Activated naive CD4-positive, alpha-beta T cell treated with Interleukin-2 at 50 U/mL for 16 hours (primary cell): ENCODE measurements at places on chromosomes 2 and 18.

DNA sequence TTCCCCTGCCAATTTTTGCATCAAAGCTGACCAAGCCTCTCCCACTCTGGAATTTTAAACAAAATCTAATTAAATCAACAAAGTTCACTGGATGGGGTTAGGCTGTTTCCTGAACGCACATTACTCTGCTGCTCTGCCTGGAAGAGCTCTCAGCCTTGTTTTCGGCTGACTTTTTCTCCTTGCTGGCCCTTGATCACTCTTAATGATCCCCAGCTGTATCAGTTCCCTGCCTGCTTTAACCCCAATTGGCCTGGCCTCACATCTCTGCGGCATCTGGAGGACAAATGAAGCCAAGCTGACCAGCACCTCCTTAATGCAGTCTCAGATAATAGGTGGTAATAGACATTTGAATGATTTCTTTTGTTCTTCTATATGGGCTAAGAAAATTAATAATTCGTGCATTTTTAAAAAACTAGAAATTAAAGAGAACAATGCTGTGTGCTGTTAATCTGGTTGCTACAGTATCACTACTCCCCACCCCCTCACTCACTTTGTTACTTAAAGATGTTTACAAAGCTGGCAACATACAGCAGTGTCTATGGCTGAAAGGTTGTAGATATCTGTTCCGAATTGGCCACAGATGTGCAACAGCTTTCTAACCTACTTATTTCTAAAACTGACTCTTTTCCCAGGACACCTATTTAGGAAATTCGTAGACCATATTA lies 415.2 kb upstream of the KCNH7 start:
- no peak for DNase-seq

DNA sequence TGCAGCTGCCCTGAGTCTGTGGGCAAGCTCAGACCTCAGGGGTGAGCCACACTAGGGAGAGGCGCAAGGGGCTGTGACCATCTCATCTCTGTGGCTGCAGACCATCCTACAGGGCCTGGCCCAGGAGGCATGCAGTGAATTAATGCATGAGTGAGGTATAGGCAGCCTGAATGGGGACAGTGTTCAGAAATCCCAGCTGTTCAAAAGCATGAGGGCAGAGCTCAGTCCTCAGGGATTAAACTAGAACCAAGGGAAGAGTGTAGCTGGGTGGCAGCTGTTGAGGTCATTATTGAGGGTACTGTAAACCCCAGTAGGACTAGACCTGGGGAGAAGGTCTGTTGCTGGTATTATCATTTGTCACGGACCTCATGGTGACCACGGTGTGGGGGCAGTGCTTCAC lies 17.0 kb downstream of the TMEM177 start:
- no peak for DNase-seq

GRCh38 chr18:80169607-80170006 lies 60.5 kb downstream of the ADNP2 start:
- DNase-seq: no peak

DNA sequence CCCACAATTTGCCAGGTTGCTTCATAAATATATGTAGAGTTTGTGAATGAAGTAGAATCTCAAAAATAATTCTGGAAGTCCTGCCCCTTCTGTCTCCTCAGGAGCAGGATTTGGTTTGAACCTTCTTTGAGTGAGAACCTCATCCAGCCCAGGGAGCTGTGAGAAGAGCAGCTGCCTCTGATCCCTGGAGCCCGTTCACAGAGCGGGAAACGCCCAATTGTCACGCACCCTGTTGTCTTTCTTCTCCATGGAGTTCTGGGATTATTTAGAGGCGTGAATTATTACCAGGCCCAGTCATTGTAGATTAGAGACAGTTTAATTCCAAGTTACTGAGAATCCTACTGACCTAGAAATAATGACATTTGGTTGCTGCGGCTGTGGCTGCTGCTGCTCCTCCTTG lies 66.1 kb downstream of the TPO start:
- DNase-seq: no peak

GRCh38 chr2:164514491-164514890 lies 106.8 kb downstream of the GRB14 start:
- DNase-seq: no peak

GRCh38 chr2:35522450-35522849 lies 833.1 kb upstream of the CRIM1 start:
- no peak for DNase-seq

GRCh38 chr18:49041435-49042245 lies 90.9 kb upstream of the SMAD7 start:
- DNase-seq: peak; percentile 38

DNA sequence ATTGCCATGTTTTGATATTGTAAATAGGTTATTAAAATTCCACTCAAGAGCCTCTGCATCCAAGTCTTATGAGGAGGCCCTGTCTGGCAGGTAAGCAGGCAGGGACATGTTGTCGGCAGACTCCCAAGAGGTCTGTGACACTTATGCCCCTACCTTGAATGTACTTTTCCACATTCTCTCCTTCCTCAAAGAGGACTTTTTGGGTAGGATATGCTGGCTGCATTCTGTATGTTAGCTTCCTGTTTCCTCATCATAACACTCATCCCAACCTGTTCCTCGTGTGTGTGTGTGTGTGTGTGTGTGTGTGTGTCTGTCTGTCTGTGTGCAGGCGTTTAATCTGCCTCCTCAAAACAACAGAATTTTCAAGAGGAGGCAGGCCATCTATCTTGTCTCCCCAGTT lies 75.3 kb downstream of the USP40 start:
- DNase-seq: no peak

- DNase-seq: no peak
Observed at GRCh38 chr2:221851531-221852045, 279.5 kb upstream of the EPHA4 start.

DNA sequence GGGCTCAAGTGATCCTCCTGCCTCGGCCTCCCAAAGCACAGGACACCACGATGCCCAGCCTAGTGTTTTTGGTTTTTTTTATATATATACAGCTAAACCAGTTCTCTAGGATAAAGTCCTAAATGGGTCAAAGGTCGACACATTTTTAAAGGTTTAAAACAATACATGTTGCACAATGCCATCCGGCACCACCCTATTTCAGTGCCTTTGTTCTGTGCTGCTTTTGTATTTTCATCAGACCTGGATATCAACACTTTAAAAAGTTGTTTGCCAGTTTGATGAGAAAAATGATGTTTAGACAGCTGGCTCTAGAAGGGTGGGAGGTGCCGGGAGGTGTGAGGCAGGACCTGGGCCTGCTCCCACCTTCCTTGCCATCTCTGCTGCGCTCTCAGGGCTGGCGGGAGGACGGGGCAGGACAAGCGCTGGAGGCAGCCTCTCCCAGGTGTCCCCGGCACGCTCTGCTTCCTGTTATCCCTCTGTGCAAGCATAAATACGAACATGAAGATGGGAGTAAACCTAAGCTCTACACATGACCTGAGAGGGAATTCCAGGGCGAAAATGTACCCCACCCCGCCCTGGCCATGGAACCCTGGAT lies 103.7 kb downstream of the HS6ST1 start:
- no peak for DNase-seq

DNA sequence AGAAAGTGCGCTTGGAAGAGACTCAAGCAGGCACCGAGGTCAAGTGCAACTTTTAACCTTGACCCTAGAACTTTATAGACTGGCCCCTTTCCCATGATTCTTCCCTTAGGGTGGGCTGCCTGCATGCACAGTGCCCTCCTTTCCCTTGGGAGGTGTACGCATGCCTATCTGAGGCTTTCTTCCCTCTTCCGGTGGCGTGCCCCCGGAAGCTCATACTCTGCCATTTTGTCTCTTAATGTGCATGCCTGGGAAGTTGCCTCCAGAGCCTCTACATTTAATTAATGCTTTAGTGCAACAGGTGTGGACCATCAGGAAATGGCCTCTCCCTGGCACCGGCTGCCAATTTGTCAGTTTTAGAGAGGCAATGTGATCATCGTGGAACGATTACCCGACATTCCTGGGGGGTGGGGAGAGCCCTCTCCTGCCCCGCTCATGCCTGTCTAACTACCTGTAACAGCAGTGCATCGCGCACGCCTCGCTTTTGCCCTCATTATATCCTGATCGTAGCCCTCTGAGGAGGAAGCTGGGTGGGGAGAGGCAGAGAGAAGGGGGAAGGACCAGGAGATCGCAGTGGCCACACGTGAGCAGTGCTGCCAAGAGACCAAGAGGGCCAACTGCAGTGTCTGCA lies 194.8 kb downstream of the TFCP2L1 start:
- no peak for DNase-seq

- DNase-seq: peak; percentile 0
Observed at GRCh38 chr2:240469239-240469636, 33.8 kb downstream of the GPC1 start.

DNA sequence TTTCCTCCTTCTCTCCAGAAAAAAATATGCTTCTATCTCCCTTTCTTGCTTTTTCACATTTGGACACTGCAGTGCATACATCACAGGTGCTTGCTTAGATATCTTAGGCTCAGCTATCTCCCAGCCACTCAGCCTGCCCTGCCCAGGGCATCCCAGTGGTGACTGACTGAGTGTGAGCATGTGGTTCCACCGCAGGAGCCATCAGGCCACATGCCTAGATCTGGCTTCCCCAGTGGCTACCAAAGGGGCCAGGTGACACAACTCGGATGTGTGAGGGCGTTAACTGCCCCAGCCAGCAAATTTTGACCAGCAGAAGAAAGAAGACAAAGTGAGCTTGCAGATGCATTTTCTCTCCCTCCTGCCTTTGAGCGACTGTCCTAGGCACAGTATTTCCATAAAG lies 25.5 kb downstream of the SP5 start:
- no peak for DNase-seq

DNA sequence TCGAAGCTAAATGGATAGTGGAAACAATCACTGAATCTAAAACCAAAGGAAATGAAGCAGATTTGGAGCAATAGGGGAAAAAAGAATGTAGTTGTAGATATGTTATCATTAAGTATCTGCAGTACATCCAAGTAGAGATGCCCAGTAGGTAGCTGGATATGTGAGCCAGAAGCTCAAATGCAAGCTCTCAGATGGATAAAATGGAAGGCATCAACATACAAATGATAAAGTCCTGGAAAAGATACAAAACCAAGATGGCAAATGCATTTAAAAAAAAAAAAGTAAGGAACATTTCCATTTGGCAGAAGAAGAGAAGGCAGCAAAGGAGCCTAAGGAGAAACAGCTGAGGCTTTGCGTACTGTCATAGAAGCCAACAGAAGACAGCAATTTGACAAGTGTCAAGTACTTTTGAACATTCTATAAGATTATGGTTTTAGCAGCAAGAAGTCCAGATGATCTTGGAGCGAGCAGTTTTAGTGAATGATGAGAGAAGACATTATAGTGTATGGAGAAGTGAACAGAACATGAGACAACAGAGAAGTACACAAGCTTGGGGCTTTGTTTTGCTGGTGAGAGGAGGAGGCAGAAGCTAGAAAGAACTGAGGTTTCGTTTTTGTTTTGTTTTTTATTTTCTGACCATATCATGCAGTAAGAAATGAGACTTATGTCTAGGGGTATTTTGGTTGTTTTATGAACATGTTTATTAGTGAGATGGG lies 18.3 kb downstream of the ROCK2 start:
- DNase-seq: no peak

DNA sequence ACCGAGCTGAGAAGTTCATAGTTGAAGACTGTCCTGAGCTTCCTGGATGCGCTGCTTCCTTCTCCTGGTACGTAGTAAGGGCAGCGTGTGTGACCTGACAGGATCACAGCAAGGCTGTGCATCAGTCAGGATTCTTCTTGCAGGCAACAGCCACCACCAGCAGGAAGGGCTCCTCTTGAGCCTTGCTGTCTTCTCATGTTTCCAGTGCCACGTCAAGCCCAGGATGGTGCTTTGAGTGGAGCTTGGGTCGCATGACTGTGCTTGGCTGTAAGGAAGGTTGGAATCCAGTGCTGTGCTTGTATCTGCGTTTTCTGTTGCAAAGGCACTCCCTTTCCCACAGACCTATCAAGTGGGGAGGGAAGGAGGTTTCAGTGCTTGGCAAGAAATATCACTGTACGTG lies 194.3 kb downstream of the LDLRAD4 start:
- no peak for DNase-seq

DNA sequence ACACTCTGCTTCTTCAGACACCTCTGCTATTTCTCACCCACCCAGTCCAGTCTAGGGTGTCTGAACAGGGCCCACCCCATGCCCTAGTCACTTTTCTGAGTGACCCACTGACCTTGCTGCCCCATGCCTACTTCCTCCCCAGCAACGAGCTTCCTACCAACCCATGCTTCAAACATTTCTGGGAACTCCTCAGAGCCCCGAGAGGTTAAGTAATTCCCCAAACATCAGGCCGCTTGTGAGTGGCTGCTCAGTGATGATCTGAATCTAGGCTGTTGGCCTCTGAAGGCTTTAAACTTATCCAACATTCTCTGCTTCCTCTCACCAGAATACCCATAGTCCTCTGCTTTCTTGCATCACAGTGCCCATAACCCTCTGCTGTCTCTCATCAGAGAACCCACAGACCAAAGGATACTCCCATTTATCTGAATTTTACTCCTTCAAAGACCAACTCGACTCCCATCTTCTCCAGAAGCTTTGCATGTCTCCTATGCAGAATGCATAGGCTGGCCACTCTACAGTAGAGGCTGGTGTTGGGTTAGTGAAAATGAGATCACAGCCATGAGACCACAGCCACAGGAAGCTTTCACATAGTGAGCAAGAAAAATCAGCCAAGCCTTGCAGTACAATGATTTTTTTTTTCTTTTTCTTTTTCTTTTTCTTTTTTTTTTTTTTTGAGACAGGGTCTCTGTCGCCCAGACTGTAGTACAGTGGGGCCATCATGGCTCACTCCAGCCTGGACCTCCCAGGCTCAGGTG lies 309.5 kb upstream of the LYPD1 start:
- no peak for DNase-seq

GRCh38 chr2:101873543-101873942 lies 118.2 kb upstream of the IL1R2 start:
- DNase-seq: no peak

GRCh38 chr2:202491514-202491913 lies 115.4 kb downstream of the BMPR2 start:
- no peak for DNase-seq
